Activated naive CD4-positive, alpha-beta T cell treated with Interleukin-2 at 50 U/mL for 16 hours (primary cell): ENCODE measurements at places on chromosomes 1 and 21.

- no peak for DNase-seq
Observed at GRCh38 chr1:165375623-165376022, 19.1 kb upstream of the LMX1A start.

DNA sequence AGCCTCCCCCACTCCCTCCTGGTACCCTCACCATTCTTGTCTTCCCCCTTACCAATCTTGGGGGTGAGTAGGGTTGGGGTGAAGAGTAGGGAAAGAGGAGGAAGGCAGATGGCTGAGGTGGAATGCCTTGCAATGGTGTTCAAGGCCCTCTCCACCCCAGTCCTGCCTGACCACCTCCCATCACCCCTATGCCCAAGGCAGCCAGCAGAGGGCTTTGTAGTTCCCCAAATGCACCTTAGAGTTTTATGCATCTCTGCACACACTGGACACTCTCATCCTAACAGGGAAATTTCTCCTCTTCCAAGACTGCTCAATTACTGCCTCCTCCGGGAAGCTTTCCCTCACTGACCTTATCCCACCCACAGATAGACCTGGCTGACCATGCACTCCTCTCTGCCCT lies 15.4 kb downstream of the KIF17 start:
- no peak for DNase-seq

- DNase-seq, result no peak
Observed at GRCh38 chr21:39377444-39378050, 28.7 kb upstream of the HMGN1 start.

- DNase-seq, result no peak
Observed at GRCh38 chr1:238223076-238223640, 332.4 kb upstream of the ZP4 start.

DNA sequence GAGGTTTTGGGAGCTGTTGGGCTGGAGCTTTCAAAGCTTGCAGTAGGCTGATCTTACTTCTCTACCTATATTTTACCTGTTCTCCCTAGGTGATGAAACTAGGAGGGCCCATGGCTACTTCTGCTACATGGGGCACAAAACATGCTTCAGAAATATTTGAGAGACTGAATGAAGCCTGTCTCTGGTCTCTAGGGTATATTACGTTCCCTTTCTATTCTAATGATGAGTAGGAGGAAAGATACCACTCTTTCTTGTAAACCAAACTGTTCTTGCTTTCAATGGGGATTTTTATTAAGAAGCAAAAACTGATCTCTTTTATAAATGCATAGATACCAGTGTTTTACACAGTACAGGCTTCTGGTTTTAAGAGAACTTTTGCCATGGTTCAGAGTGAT lies 103.1 kb downstream of the GALNT2 start:
- no peak for DNase-seq

DNA sequence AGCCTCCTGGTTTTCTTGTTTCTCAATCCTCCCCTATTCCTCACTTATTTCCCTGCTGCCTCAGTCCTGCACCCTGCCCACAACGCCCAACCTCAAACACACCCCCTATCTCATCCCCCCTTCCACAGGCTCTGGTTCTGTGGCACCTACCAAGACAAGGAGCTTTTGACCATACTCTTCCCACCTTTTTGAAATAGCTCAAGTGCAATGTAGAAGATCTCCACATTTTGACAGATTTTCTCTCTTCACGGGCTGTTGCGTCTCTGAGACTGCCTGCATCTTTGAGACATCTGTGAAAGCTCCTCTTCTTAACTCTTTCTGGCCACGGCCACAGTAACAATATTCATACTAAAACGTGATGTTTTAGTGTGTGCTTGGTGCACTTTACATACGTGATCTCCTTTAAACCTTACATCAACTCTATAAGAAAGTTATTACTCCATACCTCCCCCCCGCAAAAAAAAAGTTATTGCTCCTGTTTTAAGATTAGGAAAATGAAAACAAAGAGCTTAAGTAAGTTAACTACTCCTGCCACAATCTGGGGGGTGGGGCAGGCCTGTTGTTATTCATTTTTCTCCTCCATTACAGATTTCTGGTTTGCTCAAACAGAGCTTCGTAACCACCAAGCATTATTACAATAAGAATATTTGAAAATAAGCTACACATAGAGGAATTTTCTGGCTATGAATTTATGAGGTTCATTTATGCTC lies 1.8 kb upstream of the SERBP1 start:
- no peak for DNase-seq

- DNase-seq, result no peak
Observed at GRCh38 chr1:204818998-204819397, 51.7 kb upstream of the NFASC start.

GRCh38 chr1:64518692-64519481 lies 49.0 kb downstream of the CACHD1 start:
- no peak for DNase-seq

DNA sequence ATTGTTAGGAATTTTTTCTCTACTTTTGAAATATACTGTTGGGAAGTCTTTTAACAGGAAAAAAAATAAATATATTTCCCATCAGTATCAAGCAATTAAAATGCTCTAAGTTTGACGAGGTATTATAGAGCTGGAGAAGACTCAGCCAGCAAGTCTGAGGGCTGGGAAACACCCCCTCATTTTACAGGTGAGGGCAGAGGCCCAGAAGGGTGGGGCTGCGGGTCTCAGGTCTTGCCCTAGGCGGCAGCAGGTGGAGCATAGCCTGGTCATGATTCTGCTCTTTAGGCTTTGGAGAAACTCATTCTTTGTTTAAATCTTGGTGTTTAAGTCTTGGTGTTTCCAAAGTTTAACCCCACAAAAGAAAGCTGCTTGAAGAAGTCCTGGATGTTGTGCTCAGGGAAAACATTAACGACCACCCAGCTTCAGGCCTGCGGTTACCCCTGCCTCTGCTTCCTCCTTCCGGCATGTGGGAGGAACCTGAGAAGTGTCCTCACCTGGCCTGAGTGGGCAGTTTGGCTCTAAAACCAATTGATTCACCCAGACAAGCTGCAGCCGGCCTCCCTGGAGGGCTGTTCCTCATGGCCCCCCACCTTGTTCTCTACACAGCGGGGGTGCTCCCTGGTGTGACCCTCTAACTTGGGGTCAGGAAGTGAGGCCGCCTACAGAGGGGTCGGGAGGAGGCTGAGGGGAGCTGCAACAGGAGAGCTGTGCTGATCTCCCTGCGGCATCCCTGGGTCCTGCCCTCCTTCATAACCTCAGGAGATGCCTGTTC lies 41.7 kb downstream of the OLFML2B start:
- DNase-seq, result no peak

DNA sequence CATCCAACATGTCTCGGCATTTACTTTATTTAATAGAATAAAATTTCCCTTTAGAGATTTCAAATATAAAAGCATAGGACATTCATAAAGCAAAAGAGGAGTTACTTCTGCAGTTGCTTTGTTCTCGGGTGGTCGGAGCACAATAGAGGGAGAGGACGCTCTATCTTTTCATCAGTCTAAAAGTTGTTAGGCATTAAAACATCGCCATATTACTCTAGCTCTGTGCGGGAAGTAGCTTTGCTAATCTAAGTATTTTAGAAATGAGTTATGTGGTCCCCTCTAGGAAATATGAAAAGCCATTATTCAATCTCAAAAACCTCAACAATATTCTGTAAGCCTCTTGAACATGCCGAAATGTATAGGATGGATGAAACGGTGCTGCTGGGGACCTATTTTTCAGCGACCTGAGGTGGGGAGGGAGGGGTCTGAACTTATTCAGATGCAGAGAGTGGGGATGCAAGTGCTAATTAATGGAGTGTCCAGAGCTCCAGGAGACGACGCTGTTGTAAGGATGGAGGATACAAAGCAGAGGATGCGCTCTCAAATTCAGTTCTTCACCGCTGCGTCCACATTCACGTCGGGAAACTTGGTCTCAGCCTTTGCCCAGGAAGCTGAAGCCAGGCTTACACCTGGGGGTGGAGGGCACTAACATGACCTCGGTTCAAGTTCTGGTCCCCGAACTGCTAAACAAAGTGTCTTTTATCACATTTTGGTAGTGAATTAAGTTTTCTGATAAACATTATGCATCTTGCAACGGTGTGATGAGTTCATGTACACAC lies 6.3 kb downstream of the CDKN2C start:
- peak; percentile 7 for DNase-seq

- no peak for DNase-seq
Observed at GRCh38 chr1:216923601-216924000, 200.4 kb upstream of the ESRRG start.

DNA sequence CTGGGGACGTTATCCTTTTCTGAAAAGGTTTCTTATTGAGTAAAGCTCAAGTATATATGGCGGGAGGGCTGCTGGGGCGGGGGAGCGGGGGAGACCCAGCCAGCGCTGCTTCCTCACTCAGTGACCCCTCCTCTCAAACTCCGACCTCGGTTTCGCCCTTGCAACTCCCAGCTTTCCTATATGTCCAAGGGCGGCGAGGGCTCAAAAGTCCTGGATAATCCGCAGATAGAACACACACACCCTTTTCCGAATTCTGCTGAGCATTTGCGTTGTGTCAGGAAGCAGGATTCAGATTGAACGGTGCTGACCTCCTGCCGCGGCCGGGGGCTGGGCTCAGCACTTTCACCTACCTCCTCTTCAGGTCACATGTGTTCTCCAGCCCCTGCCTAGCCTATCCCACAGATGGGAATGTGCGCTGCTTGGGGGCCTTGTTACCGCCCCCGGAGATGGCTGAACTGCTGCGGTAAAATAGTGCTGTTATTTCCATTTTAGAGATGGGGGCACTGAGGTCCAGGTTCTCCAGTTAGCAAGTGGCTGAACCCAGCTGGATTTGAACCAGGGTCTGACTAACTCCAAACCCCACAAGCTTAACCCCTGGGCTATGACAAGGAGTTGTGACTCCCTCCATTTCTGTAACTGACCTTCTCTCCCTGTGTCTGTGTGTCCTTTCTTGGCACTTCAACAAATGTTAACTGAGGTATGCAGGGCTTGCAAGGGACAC lies 795 bp upstream of the AHDC1 start:
- DNase-seq, result no peak

GRCh38 chr1:110118636-110119396 lies 6.6 kb downstream of the UBL4B start:
- no peak for DNase-seq

DNA sequence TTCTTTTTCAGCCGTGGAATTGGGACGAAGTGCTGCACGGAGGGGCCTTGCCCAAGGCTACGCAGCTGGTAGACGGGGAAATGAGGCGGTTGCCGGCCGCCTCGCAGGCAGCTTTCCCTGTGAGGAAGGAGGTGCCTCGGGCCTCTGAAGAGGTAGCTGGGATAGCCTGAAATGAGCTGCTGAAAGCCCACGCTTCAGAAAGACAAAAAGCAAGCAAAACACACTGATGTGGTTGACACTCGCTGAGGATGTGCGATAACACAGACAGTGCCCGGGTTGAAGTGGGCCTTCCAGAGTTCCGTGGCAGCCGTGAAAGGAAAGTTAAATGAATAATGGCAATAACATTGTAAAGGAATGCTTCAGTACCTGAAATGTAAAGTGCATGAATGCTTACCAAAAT lies 47.2 kb downstream of the S1PR1 start:
- peak; percentile 55 for DNase-seq

DNA sequence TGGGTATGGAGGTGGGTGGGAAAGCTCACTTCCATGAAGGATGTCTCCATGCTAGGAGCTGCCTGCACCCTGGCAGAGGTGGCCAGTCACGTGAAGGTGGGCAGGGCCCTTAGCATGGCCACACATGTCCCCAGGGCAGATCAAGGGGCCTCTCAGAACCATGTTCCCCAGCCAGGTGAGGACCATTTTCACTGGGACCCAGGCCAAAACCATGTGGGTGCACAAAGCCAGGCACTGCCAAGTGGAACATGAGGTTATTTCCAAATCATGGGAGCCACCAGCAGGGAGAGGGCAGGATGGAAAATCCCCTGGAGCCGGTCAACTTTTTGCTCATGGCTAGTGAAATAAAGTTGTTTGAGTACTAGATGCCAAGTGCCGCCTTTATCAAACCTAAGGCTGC lies 9.7 kb downstream of the ZNF692 start:
- DNase-seq, result no peak

DNA sequence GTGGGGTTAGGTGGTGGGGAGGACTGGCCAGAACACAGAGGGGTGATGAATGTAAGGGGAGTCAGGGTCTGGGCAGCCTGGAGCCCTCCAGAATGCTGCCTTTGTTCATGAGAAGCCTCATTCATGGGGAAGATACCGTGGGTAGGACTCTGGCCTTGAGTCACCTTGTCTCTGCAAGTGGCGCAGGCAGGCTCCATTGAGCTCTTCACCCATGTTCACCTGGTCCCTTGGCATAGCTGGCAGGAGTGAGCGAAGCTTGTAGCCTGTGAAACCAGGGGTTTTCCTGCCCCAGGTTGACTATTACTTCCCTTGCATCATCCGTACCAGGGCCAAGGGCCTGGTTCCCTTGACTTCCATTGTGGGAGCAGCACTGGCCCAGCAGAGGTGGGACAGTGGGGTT lies 25.8 kb downstream of the SOX13 start:
- no peak for DNase-seq

GRCh38 chr1:75672528-75673393 lies 51.7 kb upstream of the ACADM start:
- no peak for DNase-seq

GRCh38 chr1:93353286-93353685 lies 7.6 kb downstream of the DR1 start:
- DNase-seq, result no peak

GRCh38 chr1:182446033-182446669 lies 3.8 kb upstream of the RGSL1 start:
- peak; percentile 4 for DNase-seq

DNA sequence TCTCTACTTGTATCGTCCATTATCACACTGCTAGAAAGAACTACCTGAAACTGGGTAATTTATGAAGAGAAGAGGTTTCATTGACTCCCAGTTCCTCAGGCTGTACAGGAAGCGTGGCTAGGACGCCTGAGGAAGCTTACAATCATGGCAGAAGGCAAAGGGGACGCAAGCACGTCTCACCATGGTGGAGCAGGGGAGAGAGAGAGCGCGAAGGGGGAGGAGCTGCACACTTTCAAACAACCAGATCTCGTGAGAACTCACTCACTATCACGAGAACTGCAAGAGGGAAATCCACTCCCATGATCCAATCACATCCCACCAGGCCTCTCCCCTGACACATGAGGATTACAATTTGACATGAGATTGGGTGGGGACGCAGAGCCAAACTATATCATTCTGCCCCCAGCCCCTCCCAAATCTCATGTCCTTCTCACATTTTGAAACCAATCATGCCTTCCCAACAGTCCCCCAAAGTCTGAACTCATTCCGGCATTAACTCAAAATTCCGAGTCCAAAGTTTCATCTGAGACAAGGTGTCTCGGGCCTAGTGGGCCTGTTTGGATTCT lies 8.0 kb downstream of the MMEL1 start:
- no peak for DNase-seq

DNA sequence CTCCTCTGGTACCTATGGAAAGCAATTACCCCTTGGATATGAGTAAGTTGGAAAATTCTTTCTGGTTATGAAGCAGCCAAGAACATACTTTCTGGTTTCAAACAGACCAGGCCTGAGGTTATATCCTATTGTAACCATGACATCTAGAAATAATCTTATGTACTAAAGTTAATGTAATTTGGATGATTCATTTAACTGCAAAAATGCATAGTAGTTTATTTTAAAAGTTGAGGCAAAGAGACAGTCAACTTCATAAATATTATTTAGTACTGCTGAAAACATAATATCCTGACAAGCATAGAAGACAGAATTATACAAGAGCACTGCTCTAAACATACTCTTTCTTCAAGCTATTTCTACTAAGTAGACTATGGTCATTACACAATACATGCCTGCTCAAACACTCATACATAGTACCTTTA lies 25.5 kb downstream of the ODF2L start:
- DNase-seq, result no peak
